ENCODE measurements at places on chromosomes 5 and 9.

- no peak for DNase-seq
Observed at GRCh38 chr9:87120610-87121009, 173.3 kb upstream of the GAS1 start.

- DNase-seq, result peak; percentile 74
Observed at GRCh38 chr9:120935383-120935857, 8.8 kb upstream of the TRAF1 start.

- no peak for DNase-seq
Observed at GRCh38 chr5:30581198-30581935, 612.1 kb upstream of the CDH6 start.

- DNase-seq, result no peak
Observed at GRCh38 chr5:65823845-65824445, 101.9 kb downstream of the NLN start.

GRCh38 chr5:114953565-114953964 lies 216.1 kb downstream of the TRIM36 start:
- no peak for DNase-seq

DNA sequence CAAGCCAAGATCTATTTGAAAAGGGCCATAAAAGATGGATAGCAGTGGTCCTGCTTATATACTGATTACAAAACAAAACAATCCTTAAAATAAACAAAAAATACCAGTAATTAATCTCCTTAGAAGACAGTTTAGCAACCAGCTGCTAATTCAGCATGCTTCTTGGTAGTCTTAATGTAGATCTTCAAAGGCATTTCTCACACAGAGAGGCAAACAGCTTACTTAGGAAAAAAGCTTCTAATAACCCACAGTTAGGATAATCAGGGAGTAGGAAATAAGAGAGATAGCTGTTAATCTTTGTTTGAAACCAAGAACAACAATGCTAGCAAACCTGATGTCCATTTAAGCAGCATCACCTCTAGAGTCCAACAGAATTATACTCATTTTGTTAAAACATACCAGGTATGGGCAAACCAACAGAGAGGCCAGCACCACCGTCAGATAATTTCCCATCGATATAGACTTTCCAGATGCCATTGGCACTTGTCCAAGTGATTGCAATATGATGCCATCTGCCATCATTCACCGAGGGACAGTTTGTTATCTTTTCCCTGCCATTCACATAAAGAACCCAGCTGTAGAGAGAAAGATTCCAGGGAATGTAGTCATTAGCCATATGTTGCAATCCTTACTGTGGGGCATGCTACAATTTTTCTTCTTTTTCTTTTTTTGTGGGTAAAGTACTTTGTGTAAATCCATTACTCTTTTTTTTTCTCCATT lies 105.6 kb upstream of the TXNDC8 start:
- no peak for DNase-seq

DNA sequence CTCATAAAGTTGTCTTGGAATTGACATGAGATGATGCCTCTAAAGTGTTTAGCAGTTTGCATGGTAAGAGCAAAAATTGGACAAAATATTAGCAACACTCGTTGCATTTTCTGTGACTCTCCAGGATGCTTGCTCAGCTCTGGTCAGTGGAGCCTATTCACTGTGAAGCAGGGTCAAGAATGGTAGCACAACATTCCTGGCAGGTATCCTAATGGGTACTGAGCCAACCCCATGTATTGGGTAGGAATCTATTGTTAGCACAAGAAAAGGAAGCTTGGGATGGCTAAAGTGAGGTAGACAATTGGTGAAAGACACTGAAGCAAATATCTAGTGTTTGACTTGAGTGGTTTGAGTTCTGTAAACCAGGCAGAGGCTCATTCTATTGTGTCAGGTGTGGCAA lies 10.4 kb upstream of the ACTBL2 start:
- DNase-seq, result no peak

- DNase-seq, result no peak
Observed at GRCh38 chr5:13572163-13572562, 372.3 kb downstream of the DNAH5 start.

DNA sequence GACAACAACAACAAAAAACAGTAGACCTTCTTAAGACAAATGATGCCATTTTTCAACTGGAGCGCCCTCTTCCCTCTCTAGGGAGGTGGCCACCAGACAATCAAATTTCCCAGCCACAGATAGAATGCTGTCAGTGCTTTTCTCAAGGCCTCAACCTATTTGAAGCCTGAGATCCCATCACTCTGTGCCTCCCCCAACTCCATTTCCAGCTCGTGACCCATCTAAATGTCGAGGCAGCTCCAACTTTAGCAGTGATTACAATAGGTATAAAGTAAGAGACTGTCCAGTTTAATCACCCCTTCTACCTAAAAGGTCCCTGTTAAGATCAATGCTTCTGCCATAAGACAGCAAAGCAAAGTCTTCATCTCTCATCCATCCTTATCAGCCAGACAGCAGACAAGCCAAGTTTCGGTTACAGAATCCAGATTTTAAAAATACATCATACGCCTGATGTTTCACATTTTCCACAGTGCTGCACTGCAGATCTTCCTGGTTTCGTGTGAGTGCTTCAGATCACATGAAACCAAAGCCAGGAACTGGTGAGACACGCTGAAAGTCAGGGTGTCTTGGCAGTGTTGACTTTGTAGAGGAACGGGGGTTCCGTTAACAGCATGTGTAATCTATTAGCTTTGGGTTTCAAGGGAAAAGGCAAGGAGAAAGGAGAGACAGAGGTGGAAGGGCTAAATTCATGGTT lies 447.8 kb downstream of the ENC1 start:
- DNase-seq, result no peak

DNA sequence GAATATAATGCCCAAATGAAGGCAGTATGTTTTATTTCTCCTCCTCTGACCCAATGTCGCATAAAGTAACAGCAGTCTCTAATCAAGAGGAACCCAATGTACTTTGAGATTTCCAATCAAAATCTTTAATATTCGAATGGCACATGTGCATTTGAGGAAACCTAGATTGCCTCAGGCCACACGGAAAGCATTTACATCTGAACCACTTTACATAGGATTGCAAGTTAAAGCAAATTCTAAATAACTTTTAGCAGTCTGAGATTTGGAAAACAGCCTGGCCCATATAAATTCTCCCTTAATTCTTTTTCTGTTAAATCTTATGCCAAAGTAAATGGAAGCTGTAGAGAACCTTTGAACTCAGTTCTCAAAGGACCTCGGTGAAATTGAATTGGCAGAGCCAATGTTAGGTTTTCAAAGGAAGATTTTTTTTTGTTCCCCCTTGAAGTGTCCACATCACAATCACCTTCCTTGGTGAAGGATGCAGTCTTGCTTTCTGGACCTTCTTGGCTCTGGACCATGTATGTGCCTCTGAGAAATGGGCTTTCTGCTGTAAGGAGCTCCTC lies 57.3 kb downstream of the SNCAIP start:
- DNase-seq, result no peak

DNA sequence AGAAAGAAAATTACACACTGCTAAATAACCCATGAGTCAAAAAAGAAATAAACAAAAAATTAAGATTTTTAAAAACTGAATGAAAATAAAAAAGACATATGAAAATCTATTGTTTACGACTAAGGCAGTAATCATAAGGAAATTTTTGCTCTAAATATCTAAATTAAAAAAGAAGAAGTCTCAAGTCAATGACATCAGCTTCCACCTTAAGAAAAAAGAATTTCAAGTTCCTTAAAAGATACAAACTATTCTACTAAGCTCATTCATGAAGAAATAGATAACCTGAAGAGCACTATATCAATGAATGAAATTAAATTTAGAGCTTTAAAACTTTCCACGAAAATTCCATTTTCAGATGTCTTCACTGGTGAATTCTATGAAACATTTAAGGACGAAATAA lies 15.7 kb upstream of the STARD4 start:
- DNase-seq, result no peak

GRCh38 chr9:76516350-76516749 lies 57.4 kb downstream of the GCNT1 start:
- no peak for DNase-seq

DNA sequence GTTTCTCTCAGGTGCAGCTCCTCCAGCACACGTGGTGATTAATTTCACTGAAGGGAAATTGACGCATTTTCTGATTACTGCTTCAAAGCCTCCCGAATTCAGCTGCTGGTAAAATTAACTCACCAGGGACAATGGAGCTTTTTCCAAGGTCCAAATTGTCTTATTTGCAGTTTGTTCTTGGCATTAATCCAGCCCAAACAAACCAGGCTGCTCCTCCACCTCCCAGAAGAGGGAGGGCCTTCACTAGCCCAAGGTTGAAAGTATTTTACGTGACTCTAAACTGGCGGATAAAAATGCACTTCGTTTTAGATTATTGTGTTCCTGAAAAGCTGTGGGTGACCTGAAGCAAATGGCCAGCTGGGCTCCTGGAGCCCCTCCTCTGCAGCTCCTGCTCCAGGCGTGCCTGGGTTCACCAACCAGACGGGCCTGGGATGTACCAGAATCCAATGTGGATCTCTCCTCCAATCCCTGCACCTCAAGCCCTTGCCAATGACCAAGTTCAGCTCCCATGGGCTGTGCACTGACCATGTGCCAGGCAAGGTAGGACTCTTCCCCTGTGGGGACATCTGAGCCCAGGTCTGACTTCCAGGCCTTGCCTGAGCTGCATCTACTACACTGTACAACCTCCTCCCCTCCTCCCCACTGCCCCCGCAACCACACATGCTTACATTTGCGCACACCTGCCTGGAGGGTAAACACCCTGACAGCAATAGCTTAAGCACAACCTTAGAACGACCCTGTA lies 193.4 kb downstream of the CDK5RAP2 start:
- DNase-seq, result no peak

GRCh38 chr5:12902611-12903010 lies 998.4 kb upstream of the CTNND2 start:
- DNase-seq, result no peak

GRCh38 chr5:51383131-51384121 lies at the start of gene ISL1:
ISL1 (plus strand) TSS chr5:51383448; CDS start chr5:51383672, 224 bp downstream.
- DNase-seq, result no peak

GRCh38 chr5:108334225-108334624 lies 47.7 kb downstream of the FBXL17 start:
- no peak for DNase-seq

DNA sequence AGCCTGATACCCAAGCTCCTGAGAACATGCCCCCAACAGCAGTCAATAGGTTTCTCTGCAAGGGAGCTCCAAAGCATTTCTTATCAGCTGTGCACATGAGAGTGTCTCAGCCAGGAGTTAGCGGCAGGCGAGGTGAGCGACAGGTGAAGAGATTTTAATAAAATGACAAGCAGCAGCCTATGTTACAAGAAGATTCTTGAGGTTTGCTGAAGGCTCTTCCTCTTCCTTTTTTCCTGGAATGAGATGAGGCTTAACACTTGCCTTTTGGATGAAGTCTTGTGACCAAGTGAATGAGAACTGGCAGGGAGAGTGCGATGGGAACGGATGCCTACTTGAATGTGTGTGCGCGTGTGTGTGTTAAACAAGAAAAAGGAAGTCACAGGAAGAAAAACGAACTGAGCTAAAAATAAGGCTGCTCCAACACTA lies 76.1 kb downstream of the SHB start:
- no peak for DNase-seq

DNA sequence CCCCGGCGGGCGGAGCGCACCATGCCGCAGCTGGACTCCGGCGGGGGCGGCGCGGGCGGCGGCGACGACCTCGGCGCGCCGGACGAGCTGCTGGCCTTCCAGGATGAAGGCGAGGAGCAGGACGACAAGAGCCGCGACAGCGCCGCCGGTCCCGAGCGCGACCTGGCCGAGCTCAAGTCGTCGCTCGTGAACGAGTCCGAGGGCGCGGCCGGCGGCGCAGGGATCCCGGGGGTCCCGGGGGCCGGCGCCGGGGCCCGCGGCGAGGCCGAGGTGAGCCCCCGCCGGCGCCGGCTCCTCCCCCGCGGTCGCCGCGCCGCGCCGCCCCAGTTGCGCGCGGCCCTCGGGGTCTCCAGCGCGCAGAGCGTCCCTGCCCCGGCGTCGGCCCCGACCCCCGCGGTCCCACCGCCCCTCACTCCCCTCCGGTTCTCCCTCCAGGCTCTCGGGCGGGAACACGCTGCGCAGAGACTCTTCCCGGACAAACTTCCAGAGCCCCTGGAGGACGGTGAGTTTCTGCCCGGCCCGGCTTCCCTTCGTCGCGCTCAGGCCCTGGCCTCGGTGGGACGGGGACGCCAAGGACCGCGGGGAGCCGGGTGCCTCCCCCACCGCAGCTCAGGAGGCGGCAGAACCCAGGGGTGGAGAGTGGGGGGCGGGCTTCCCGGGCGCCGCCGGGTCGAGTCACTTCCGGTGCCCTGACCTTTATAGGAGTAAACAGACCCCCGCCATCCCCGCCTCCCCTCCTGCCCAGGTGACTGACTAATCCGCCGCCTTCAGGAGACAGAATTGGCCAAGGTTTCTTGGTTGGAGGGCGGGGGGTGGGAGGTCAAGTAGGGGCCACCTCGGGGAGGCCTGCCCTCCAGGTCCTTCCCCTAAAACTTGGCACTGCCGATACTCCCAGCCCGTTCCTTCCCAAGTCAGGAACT lies 665 bp downstream of the TCF7 start:
- no peak for DNase-seq

- no peak for DNase-seq
Observed at GRCh38 chr5:154228696-154229095, 38.2 kb downstream of the GALNT10 start.

GRCh38 chr9:135524130-135524861 lies 3.1 kb downstream of the LCN1 start:
- no peak for DNase-seq

DNA sequence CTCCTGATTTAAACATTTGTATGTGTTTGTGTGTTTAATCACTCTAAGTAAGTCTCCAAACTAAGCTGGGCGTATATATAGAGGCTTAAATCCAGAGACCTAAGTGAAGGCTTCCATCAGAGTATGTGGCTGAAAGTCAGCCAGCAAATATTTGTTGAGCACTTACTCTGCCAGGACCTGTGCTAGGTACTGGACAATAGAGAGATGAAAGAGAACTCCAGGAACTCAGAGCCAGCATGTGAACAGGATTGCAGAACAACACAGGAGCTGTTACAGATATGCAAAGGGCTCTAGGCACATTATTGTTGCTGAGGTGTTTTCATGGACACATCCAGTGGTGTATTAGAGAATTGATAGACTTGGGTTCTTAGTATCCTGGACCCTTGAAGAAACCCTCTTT lies 4.7 kb upstream of the BNIP1 start:
- no peak for DNase-seq

DNA sequence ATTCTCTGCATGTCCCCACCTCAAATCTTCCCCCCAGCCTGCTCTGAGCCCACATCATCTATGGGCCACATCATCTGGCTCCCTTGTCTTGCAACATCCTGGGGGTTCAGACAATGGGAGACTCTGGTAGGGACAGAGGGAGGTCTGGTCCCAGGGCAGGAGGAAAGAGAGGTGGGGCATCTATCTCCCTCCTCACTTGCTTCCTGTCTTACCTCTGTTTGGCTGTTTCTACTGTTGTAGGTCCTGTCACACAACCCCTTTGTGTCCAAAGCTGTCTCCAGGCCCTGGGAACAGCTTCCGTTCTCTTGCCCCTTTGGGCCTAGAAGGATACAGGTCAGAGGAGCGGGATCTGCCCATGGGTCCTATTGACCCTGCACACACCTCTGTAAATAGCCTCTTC lies 227.2 kb downstream of the NSG2 start:
- no peak for DNase-seq

DNA sequence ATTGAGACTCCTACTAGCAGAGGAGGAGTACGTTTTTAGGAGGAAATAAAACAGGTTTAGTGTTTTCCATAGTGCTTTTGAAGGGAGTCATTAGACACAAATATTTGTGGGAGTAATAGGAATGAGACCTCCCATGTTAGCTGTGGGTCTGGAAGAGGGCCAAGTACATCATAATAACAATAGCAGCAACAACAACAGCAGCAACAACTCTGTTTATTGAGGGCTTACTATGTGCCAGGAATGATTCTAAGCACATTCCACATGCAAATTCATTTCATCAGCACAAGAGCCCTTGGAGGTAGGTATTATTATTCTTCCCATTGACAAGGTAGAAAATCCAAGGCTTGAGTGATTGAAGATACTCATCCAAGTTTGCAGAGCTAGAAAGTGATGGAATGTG lies 384.2 kb upstream of the RPS23 start:
- no peak for DNase-seq
